ENCODE measurements at places on chromosomes 13 and 19. TPM values are rescaled to one million over a fixed set of nuclear protein-coding genes. Genes with fewer than 3 reads are reported as not detected.

The NLRP9 gene
- not detected for total RNA-seq

DNA sequence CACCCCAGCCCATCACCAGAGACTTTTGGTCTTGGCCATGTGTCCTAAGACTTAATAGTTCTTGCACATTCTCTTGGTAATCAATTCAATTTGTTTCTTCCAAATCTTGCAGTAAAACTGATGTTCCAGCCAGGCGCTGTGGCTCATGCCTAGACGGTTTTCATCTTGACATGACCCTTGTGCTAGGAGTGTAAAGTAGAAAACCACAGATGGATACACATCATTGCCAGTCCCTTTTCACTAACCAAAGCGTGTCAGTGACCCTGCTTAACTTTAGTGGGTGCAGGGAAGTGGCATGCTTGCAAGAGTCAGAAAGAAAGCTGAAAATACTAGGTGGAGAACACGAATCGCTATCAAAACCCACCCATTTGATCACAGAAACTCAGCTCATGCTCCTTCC, 18.0 kb upstream of the CD70 start:
- H3K27me3 ChIP-seq: peaks cover 4% of the 10 kb centered on the region
- no peak overlapping the region for H3K4me3 ChIP-seq

- no peak for DNase-seq
- no peaks in the 10 kb centered on the region for H3K36me3 ChIP-seq
- H3K4me1 ChIP-seq: no peaks in the 10 kb centered on the region
- H3K27me3 ChIP-seq: no peaks in the 10 kb centered on the region
- H3K27ac ChIP-seq: no peak overlapping the region
- no peak overlapping the region for H3K4me3 ChIP-seq
Observed at GRCh38 chr13:24652359-24652758, 27.8 kb upstream of the ATP12A start.

GRCh38 chr19:48192750-48193149, 22.3 kb downstream of the ZSWIM9 start:
- no peak for DNase-seq
- no peak overlapping the region for H3K4me3 ChIP-seq
- H3K4me1 ChIP-seq: no peaks in the 10 kb centered on the region
- H3K27ac ChIP-seq: no peak overlapping the region

- DNase-seq: peak; percentile 10
- no peaks in the 10 kb centered on the region for H3K4me1 ChIP-seq
- no peaks in the 10 kb centered on the region for H3K36me3 ChIP-seq
- no peaks in the 10 kb centered on the region for H3K27me3 ChIP-seq
Observed at GRCh38 chr13:100987948-100988347, 313.4 kb upstream of the TMTC4 start.

The C13orf46 gene
- total RNA-seq: 1.1 TPM

The CD79A gene
- total RNA-seq: 2.6 TPM

The DIRAS1 gene
- total RNA-seq: 1.2 TPM

- H3K27me3 ChIP-seq: no peaks in the 10 kb centered on the region
- no peaks in the 10 kb centered on the region for H3K36me3 ChIP-seq
Observed at GRCh38 chr19:45446295-45446694, 21.5 kb upstream of the FOSB start.

The ZNF135 gene
- total RNA-seq: 13.5 TPM

The HSPB6 gene
- total RNA-seq: 13.2 TPM

The PCSK4 gene
- total RNA-seq: 7.9 TPM

The PRRG2 gene
- total RNA-seq: 5.1 TPM

DNA sequence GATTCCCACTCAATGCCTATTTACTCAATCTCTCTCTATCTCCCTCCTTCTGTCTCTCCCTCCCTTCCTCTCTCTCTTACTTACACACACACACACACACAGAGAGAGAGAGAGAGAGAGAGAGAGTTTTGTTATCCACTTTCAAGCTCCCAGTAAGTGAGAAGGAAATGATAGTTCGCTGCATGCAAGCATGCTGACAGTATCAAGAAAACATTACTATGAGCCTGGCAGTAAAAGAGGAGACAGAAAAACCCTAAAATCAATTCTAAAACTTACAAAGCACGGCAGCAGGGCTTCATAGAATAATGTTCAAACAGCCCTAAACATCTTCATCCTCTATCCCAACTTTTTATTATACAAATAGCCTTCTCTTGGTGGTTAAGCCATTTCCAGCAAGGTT, 171.9 kb downstream of the FOXO1 start:
- H3K27ac ChIP-seq: no peak overlapping the region
- H3K27me3 ChIP-seq: no peaks in the 10 kb centered on the region
- H3K4me1 ChIP-seq: peaks cover 7% of the 10 kb centered on the region
- no peaks in the 10 kb centered on the region for H3K36me3 ChIP-seq
- H3K4me3 ChIP-seq: no peak overlapping the region

- H3K27ac ChIP-seq: peak overlapping the region; percentile 28
- peaks cover 6% of the 10 kb centered on the region for H3K4me1 ChIP-seq
- H3K27me3 ChIP-seq: no peaks in the 10 kb centered on the region
- DNase-seq: no peak
- no peak overlapping the region for H3K4me3 ChIP-seq
Observed at GRCh38 chr19:47661611-47662010, 51.6 kb upstream of the EHD2 start.

The MIA gene
- not detected for total RNA-seq

DNA sequence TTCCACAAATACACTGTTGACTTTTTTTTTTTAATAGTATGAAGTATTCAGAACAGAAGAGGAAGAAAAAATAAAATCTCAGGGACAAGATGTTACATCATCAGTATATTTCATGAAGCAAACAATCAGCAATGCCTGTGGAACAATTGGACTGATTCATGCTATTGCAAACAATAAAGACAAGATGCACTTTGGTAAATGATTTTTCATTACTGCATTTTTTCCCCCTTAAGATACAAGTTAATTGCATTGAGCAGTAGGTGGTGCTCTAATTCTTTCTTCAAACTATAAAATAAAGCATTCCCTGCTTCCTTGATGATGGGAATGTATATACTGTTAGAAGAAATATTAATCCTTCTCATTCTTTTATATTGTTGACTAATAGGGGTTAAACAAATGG, 17.1 kb downstream of the UCHL3 start:
- no peak overlapping the region for H3K27ac ChIP-seq
- H3K36me3 ChIP-seq: peaks cover 5% of the 10 kb centered on the region
- no peak overlapping the region for H3K4me3 ChIP-seq

The SLC44A2 gene
- total RNA-seq: 115 TPM

DNA sequence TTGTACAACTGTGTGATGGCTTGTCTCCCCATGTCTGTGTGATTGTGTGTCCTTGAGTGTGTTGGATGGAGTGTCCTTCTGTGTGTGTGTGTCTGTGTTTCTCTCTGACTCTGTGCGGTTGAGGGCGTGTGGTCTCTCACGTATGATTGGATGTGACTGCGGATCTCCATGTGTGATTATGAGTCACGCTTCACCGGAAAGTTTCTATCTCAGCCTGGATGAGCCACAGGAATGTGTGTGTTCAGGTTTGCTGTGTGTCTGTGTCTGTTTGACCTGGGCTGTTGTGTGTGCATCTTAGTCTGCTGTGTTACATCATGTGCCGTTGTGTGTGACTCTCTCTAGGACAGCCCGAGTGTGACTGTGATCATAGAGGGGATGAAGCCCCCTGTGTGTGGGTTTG, 15.5 kb upstream of the ZNF835 start:
- DNase-seq: no peak
- H3K4me3 ChIP-seq: no peak overlapping the region
- no peaks in the 10 kb centered on the region for H3K4me1 ChIP-seq
- H3K27ac ChIP-seq: no peak overlapping the region
- H3K27me3 ChIP-seq: no peaks in the 10 kb centered on the region

The ZNF134 gene
- total RNA-seq: 17.7 TPM

The SNAPC2 gene
- 32.1 TPM for total RNA-seq

DNA sequence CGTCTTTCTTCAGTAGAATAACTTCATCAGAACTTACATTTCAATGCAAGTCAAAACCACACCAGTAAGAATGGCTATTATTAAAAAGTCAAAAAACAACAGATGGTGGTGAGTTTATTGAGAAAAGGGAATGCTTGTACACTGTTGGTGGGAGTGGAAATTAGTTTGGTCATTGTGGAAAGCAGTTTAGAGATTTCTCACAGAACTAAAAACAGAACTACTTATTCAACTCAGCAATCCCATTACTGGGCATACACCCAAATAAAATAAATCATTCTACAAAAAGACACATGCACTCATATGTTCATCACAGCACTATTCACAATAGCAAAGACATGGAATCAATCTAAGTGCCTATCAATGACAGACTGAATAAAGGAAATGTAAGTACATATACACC, 231.2 kb downstream of the NHLRC3 start:
- no peaks in the 10 kb centered on the region for H3K27me3 ChIP-seq
- DNase-seq: no peak
- no peaks in the 10 kb centered on the region for H3K36me3 ChIP-seq
- H3K4me3 ChIP-seq: no peak overlapping the region
- H3K27ac ChIP-seq: no peak overlapping the region
- no peaks in the 10 kb centered on the region for H3K4me1 ChIP-seq

GRCh38 chr13:23007426-23007825, 173.4 kb upstream of the SGCG start:
- no peak overlapping the region for H3K4me3 ChIP-seq
- no peaks in the 10 kb centered on the region for H3K4me1 ChIP-seq
- DNase-seq: peak; percentile 51
- no peaks in the 10 kb centered on the region for H3K36me3 ChIP-seq
- no peaks in the 10 kb centered on the region for H3K27me3 ChIP-seq

The OR7D2 gene
- not detected for total RNA-seq

DNA sequence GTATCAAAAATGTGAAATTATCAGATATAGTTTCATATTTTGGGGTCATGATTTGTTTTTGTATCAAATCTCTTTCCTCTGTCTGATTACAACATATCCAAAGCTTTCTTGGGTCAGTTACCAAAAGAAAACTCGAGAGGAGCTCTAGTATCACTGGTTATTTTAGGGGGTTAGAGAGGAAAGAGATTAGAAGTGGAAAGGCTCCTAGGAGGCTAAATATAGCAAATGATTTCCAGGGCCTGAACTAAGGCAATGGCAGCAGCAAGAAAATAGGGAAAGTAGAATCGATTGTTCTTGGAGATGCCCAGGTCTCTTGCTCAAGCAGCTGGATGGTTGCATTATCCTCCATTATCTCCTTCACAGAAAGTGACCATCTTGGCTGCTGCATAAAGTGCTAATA, 72.9 kb downstream of the NHLRC3 start:
- no peak overlapping the region for H3K4me3 ChIP-seq
- H3K27me3 ChIP-seq: no peaks in the 10 kb centered on the region
- H3K36me3 ChIP-seq: no peaks in the 10 kb centered on the region
- DNase-seq: no peak

DNA sequence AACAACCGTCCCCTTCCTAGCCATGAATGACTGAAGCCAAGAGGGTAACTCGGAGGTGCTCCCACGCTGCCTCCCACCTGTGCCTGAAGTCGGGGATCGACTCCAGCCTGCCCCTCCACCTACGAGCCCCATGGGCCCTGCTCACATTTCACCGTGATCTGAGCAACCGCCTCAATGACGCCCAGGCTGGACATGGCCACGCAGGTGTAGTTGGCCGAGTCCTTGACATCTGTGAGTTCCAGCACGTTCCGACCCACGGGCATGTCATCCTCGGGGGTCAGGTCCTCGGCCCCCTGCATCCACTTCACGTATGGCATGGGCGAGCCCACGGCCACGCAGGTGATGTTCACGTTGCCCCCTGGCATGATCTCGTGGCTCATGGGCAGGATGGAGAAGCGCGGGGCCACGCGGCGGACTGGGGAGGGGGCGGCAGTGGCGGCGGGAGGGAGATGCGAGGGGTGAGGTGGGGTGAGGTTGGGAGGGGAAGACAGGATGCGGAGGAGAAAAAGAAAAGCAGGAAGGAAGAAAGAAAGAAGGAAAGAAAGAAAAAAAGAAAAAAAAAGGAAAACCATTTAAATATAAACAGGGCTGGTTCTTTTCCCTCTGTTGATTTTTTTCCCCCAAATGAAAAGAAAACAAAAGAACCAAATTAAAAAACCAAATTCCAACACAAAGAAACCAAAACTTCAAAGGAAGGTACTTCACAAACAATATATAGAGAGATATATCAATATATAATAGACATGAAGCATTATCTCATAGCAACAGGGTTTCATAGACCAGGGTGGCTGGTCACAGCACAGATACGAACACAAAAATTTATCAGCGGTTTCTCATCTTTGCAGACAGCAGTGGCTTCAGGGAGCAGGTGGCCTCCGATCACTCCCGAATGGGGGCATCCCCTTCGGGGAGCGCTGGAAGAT, 94.7 kb downstream of the PTPRS start:
- H3K4me3 ChIP-seq: no peak overlapping the region
- H3K4me1 ChIP-seq: no peaks in the 10 kb centered on the region
- no peaks in the 10 kb centered on the region for H3K27me3 ChIP-seq
- no peak overlapping the region for H3K27ac ChIP-seq
- DNase-seq: no peak

The LILRB5 gene
- total RNA-seq: 5.8 TPM

DNA sequence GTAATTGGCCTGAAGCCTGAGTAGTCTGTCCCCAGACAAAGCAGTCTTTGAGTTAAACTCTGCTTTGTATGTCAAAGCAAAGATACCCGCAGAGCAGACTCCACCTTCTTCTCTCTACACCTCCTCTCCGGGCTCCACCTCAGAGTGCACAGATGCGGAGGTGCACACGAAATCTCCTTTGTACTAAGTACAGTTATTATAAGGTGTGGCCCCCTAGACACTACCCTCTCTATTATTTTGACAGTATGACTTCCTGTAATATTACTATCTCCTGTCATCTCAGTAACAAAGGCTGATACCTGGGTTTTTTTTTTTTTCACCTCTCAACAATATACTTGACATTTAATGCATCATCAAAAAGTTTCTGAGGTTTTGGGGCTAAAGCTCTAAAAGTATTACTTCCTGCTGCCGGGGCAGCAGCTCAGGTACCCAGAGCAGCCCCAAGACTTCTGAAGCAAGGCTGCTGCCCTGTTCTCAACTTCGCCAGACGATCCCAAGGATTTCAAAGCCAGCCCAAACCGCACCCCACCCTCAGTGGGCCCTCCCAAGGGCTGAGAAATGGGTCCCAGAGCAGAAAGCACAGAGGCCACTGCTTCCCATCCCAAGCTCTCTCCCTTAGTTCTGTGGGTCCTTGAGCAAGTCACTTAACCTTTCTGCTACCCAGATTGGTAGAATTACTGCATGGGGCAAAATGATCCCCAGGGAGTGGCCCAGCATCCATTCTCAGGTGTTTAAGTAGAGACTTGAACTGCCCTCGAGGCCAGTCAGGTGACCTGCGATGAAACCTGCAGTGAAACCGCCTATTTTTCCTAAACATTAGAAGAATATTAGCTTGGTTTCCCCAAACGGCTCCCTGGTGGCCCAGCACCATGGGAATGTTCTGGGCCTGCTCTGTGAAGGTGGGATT, 180.6 kb downstream of the FOXO1 start:
- H3K27ac ChIP-seq: no peak overlapping the region
- no peaks in the 10 kb centered on the region for H3K27me3 ChIP-seq
- H3K4me1 ChIP-seq: peaks cover under 1% of the 10 kb centered on the region
- H3K36me3 ChIP-seq: no peaks in the 10 kb centered on the region

- no peak overlapping the region for H3K27ac ChIP-seq
- no peaks in the 10 kb centered on the region for H3K4me1 ChIP-seq
- H3K27me3 ChIP-seq: no peaks in the 10 kb centered on the region
- H3K4me3 ChIP-seq: no peak overlapping the region
- DNase-seq: no peak
- H3K36me3 ChIP-seq: no peaks in the 10 kb centered on the region
Observed at GRCh38 chr19:28487999-28488398, 725.0 kb downstream of the UQCRFS1 start.
